ENCODE measurements at places on chromosomes 13 and 19.

DNA sequence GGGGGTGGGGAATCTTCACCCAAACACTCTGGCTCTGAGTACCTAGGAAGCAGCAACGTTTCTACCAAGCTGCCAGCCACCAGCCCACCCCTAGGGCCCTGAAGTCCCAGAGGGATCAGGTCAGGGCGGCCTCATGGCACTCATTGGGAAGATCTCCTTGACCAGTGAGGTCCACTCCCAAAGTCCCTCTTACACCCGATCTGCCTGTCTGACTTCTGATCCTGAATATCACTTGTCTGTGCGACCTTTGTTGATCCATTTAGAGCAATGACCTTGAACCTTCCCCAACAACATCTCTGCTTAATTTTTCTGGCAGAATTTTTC, 2.1 kb upstream of the GNA15 start:
- DNase-seq, result no peak

DNA sequence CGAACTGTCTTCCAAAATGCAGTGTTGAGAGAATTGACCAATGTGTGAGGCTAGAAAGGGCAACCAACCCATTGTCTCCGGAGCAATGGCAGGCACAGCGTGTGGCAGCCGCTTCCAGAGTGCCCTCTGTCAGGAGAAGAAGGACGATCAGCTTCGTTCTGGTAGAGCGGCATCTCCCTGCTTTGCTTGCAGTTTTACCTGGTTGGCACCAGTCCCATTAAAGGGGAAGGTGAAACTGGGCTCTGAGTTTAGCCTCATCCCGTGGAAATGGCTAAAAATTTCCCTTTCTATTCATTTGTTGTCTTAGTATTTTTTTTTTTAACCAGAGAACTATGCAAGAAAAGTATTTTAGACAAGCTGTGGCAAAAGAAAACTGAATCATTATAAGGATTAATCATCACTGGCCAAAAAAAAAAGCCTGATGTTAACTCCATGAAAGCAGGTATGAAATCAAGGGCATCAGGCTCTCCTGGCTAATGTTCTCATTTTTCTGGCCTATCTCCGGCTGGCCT, 81.5 kb upstream of the SLC7A1 start:
- no peak for DNase-seq

DNA sequence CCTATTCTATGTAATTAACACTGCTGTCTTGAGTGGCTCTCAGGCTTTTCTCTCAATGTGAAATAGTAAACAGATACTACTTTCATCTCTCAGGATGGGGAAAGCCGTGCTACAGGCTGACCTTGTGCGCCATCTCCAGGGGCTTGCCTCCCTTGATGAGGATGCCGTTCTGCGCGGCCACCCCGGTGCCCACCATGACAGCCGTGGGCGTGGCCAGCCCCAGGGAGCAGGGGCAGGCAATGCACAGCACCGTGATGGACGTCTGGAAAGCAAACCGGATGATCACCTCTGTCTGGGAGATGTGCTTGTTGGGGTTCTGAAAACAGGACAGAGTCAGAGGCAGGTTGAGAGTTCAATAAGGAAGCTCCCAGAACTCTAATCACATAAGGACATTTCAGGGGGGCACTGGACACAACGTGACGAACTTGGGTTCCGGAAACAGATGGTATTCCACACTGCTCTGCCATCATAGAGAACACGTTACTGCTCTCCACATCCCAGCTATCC, 65.0 kb downstream of the ATP7B start:
- DNase-seq, result no peak

GRCh38 chr13:41502673-41503072, 45.3 kb downstream of the RGCC start:
- no peak for DNase-seq

DNA sequence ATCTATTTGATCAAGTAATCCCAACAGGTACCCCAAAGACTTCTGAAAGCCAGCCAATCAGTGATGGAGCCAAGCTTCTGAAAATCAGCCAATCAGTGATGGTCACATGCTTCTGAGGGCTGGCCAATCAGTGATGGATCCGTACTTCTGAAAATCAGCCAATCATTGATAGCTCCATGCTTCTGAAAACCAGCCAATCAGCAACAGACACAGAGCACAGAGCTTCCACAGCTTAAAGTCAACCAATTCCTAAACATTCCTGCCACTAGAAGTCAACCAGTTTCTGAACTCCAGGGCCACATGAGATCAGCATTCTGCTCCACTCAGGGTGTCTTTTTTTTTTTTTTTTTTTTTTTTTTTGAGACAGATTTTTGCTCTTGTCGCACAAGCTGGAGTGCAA, 8.2 kb upstream of the HSD17B14 start:
- peak; percentile 80 for DNase-seq

DNA sequence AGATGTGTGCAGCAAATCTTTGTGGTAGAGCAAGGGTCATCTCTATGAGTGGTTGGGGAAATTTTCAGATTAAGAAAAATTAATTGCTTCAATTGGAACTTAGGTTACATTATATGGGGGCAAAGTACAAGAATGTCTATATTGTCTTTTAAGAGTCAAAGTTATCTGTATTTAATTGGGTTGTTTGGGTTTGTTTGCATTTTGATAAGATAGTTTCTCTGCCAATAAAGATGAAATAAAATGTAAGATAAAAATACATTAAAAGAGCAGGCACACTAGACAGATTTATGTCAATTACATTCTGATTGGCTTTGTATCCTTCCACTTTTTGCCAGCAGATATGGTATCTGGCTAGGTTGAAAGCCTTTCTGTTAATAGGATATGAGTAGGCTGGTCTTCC, 317.2 kb downstream of the OXGR1 start:
- DNase-seq, result no peak

All from AG08396 (cell line).